Muscle of leg (tissue), 16 donors: ENCODE measurements at places on chromosomes 1 and 21. TPM values are rescaled to one million over a fixed set of nuclear protein-coding genes. Genes with fewer than 3 reads are reported as not detected.

GRCh38 chr1:82091265-82091664 lies 290.5 kb downstream of the ADGRL2 start:
- no peak overlapping the region for H3K27ac ChIP-seq
- no peaks in the 10 kb centered on the region for H3K4me1 ChIP-seq
- peak; percentile 46 for DNase-seq
- H3K36me3 ChIP-seq, result no peaks in the 10 kb centered on the region

DNA sequence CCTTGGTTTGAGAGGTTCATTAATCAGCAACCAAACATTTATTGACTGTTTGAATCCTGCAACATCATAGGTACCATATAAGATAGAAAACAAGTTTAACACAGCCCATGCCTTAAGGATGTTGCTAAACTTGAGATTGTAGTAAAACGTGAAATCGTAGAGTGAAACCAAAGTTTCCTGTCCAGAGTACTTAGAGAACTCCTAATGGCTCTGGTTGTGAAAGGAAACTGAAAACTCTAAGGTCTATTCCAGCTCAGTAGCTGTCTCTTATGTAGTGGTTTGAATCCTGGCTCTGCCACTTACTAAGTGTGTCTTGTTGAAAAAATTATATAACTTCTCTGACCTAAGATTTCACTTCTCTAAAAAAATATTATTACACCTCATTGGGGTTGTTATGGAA lies 310.9 kb downstream of the NTNG1 start:
- no peaks in the 10 kb centered on the region for H3K36me3 ChIP-seq
- H3K4me3 ChIP-seq, result no peak overlapping the region
- H3K4me1 ChIP-seq, result peaks cover 2% of the 10 kb centered on the region
- no peak overlapping the region for H3K27ac ChIP-seq

DNA sequence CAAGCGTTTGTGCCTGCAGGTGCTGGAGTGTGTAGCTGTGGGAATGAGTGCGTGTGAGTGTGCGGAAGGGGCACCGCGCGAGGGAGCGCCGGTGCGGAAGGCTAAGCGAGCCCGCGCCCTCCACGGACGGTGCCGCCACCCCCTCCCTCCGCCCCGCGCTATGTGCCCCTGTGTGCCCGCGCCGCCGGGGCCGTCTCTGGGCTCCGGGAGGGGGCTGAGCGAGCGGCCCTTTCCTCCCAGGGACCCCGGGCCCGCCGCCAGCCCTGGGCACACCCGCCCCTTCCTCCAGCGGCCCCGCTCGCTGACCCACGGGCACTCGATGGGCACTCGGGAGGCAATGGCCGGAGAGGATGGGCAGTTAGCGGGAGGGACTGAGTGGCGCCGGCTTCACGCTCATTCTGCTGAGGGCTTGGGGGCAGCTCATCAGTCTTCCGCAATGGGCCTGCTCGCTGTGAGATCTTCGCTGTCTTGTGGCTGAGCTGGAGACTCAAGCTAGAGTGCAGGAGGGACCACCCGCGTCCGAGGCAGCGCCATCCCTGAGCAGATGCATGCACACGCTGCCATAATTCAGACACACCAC lies 8.6 kb upstream of the ADGRB2 start:
- no peak overlapping the region for H3K27ac ChIP-seq
- no peak for DNase-seq
- peaks cover 47% of the 10 kb centered on the region for H3K4me1 ChIP-seq
- H3K36me3 ChIP-seq, result no peaks in the 10 kb centered on the region

DNA sequence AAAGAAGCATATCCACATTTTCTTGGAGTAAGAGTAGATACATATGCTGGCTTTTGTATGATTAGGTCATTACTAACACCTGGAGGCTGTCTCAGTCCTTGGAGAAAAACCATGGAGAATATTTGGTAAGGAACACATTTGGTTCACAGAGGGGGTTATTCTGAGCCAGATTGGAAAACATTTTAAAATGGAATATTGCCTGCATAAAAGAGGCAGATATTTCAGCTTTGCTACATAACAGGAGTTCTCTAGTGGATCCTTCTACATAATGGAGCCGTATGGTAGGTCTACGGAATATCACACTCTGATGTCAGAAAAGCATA lies 415.1 kb downstream of the ADGRL2 start:
- H3K4me1 ChIP-seq, result peaks cover 3% of the 10 kb centered on the region
- H3K27me3 ChIP-seq, result no peaks in the 10 kb centered on the region
- H3K4me3 ChIP-seq, result no peak overlapping the region
- no peak for DNase-seq
- H3K27ac ChIP-seq, result peak overlapping the region; percentile 81
- H3K36me3 ChIP-seq, result no peaks in the 10 kb centered on the region

GRCh38 chr1:214208460-214208859 lies 72.5 kb upstream of the SMYD2 start:
- H3K27ac ChIP-seq, result no peak overlapping the region
- no peaks in the 10 kb centered on the region for H3K27me3 ChIP-seq
- DNase-seq, result no peak
- H3K36me3 ChIP-seq, result no peaks in the 10 kb centered on the region
- no peaks in the 10 kb centered on the region for H3K4me1 ChIP-seq

GRCh38 chr1:181089676-181090544 lies 1.4 kb downstream of the IER5 start:
- H3K27ac ChIP-seq, result peak overlapping the region; percentile 93
- H3K4me1 ChIP-seq, result peaks cover 16% of the 10 kb centered on the region
- no peaks in the 10 kb centered on the region for H3K27me3 ChIP-seq
- H3K4me3 ChIP-seq, result peak overlapping the region; percentile 88
- no peaks in the 10 kb centered on the region for H3K36me3 ChIP-seq

DNA sequence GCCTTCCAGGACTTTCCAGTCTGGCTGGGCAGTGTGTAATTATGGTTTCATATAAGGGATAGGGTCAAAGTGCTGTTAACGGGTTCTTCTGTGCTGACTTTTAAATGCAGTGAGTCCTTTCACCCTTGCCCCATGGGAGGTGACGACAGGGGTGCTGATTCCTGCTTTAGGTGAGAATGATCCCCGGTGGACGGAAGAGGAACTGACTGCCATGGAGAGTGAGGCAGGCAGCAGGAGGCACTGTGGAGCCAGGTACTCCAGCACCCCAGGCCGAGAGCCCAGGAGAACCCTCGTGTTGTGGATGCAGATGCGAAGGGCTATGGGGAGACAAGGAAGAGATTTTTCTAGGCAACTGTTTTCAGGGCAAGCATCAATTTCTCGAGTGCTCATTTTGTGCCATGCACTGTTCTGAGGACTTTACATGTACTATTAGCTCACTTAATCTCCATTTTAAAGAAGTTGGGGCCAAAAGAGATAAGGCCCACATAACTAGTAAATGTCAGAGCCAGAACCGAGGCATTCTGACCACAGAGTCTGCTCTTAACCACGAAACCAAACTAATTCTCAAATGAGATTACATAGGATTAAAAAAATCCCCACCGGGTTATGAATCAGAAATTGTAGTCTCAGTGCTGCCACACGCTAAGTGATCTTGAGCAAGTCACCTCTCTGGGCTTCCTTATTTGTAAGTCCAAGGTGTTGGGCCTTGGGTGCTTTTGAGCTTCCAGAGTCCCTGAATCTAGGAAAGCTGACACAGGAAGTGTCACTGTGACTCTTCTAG lies 28.2 kb downstream of the STPG1 start:
- H3K27ac ChIP-seq, result no peak overlapping the region
- peaks cover 12% of the 10 kb centered on the region for H3K4me1 ChIP-seq
- no peak for DNase-seq

DNA sequence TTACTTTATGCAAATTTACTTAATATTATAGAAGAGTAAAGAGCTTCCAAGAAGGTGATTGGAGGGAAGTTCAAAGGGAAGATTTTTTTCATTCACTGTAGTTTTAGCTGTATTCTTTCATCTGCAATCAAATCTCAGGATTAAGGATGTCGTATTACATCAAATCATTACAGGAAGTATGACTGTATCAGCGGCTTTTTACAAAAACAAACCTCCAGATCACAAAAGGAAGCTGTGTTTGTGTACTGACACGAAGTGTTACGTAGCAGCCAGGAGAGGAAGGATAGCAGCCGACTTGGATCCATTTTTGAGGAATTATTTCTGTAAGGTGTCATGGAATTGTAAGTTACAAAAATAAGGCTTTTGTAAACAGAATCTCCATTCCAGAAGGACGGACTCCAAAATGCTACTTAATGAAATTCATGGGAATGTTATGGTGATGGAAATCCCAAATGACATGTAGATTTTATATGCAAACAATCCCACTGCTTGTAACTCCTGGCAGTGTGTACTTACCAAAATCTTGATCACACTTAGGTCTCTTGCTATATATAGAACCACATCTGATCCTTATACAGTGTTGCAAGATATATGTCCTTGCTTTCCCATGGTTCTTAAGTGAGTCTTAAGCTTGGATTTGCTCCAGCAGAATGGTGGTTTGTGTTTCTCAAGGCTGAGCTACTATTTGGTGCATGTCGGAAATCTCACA lies 49.8 kb downstream of the KCNJ15 start:
- DNase-seq, result peak; percentile 58
- no peak overlapping the region for H3K4me3 ChIP-seq
- H3K4me1 ChIP-seq, result no peaks in the 10 kb centered on the region
- H3K36me3 ChIP-seq, result no peaks in the 10 kb centered on the region

- peak; percentile 6 for DNase-seq
- H3K27me3 ChIP-seq, result no peaks in the 10 kb centered on the region
- H3K27ac ChIP-seq, result peak overlapping the region; percentile 60
- no peak overlapping the region for H3K4me3 ChIP-seq
These were observed 38.4 kb upstream of the CDC42BPA start for GRCh38 chr1:227356620-227357146.

GRCh38 chr1:225816643-225817538 lies 7.0 kb downstream of the EPHX1 start:
- peak overlapping the region; percentile 86 for H3K27ac ChIP-seq
- no peak overlapping the region for H3K4me3 ChIP-seq
- peaks cover 64% of the 10 kb centered on the region for H3K4me1 ChIP-seq
- DNase-seq, result peak; percentile 91

- H3K36me3 ChIP-seq, result no peaks in the 10 kb centered on the region
- H3K27ac ChIP-seq, result no peak overlapping the region
- no peak overlapping the region for H3K4me3 ChIP-seq
- no peak for DNase-seq
- no peaks in the 10 kb centered on the region for H3K4me1 ChIP-seq
- H3K27me3 ChIP-seq, result no peaks in the 10 kb centered on the region
These were observed 47.2 kb downstream of the ATP6V1G3 start for GRCh38 chr1:198493329-198493728.

DNA sequence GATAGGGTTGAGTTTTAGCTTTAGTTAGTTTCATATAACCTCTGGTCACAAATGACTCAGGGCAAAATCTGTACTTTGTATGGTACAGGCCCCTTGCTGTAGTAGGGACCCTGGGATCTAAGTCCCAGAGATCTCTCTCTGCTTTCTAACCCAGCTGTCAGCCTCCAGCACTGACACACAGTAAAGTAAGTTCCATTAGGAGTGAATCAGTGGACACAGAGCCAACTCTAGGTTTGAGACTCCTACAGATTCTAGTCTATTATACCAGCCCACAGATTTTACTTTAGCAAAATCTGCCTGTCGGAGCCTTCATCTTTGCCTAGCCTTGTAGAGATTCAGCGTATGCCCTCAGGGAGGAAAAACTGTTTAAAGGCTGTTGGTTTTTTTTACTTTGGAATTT lies 52.5 kb downstream of the ANGPTL1 start:
- H3K27me3 ChIP-seq, result no peaks in the 10 kb centered on the region
- H3K36me3 ChIP-seq, result peaks cover 5% of the 10 kb centered on the region
- no peaks in the 10 kb centered on the region for H3K4me1 ChIP-seq
- DNase-seq, result peak; percentile 57

- no peaks in the 10 kb centered on the region for H3K4me1 ChIP-seq
- no peak overlapping the region for H3K27ac ChIP-seq
- DNase-seq, result no peak
- no peaks in the 10 kb centered on the region for H3K36me3 ChIP-seq
- no peaks in the 10 kb centered on the region for H3K27me3 ChIP-seq
These were observed 64.4 kb upstream of the NEK2 start for GRCh38 chr1:211739671-211740411.

DNA sequence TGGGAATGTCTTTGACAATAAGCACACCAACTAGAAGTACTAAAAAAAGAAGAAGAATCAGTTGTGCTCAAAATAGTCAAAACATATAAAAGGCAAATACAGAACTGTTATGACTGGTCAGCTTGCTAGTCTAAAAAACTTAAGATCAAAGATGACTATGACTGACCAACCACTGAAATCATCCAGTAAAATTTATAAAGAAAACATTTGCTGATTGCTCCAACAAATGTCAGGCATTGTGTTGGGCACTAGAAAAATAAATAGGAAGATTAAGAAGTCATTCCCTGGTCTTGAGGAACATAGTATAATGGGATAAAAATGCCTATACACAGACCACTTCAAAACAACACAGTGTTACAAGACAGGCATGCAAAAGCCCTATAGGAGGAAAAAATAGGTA lies 9.3 kb upstream of the ANGPTL3 start:
- H3K4me3 ChIP-seq, result no peak overlapping the region
- H3K4me1 ChIP-seq, result no peaks in the 10 kb centered on the region
- H3K27me3 ChIP-seq, result no peaks in the 10 kb centered on the region
- no peaks in the 10 kb centered on the region for H3K36me3 ChIP-seq
- DNase-seq, result no peak

GRCh38 chr1:6745073-6745472 lies 40.2 kb upstream of the CAMTA1 start:
- H3K4me1 ChIP-seq, result peaks cover 7% of the 10 kb centered on the region
- peaks cover 2% of the 10 kb centered on the region for H3K27me3 ChIP-seq
- no peak for DNase-seq
- no peak overlapping the region for H3K27ac ChIP-seq
- H3K36me3 ChIP-seq, result no peaks in the 10 kb centered on the region
- no peak overlapping the region for H3K4me3 ChIP-seq

- H3K4me3 ChIP-seq, result no peak overlapping the region
- no peak for DNase-seq
- H3K27ac ChIP-seq, result no peak overlapping the region
- no peaks in the 10 kb centered on the region for H3K27me3 ChIP-seq
- no peaks in the 10 kb centered on the region for H3K36me3 ChIP-seq
- no peaks in the 10 kb centered on the region for H3K4me1 ChIP-seq
These were observed 72.0 kb upstream of the S1PR1 start for GRCh38 chr1:101164776-101165175.

- H3K27me3 ChIP-seq, result no peaks in the 10 kb centered on the region
- no peaks in the 10 kb centered on the region for H3K36me3 ChIP-seq
- H3K27ac ChIP-seq, result no peak overlapping the region
- DNase-seq, result no peak
- H3K4me3 ChIP-seq, result peak overlapping the region; percentile 57
- H3K4me1 ChIP-seq, result peaks cover 59% of the 10 kb centered on the region
These were observed 1.3 kb downstream of the PFKL start for GRCh38 chr21:44301141-44301540.

The EPHA10 gene
- 0.04 TPM for polyA plus RNA-seq

The CRNN gene
- polyA plus RNA-seq, result not detected

The MAN1C1 gene
- 17.4 TPM for polyA plus RNA-seq

The TFF3 gene
- 2.9 TPM for polyA plus RNA-seq

The DCST2 gene
- 1.0 TPM for polyA plus RNA-seq

The COL11A1 gene
- 34.1 TPM for polyA plus RNA-seq

The IL19 gene
- not detected for polyA plus RNA-seq

The CRP gene
- not detected for polyA plus RNA-seq

The NKAIN1 gene
- polyA plus RNA-seq, result 1.6 TPM

The MCOLN2 gene
- 0.20 TPM for polyA plus RNA-seq

The SPRR2A gene
- not detected for polyA plus RNA-seq
